ENCODE measurements at places on chromosomes 7 and 10.
A peak's percentile ranks its signal among the peaks of the same experiment; 100 is the strongest.

- no peak for DNase-seq
Observed at GRCh38 chr7:127833641-127834040, 181.6 kb downstream of the SND1 start.

- DNase-seq: peak; percentile 77
Observed at GRCh38 chr10:99555825-99556523, 23.2 kb downstream of the NKX2-3 start.

DNA sequence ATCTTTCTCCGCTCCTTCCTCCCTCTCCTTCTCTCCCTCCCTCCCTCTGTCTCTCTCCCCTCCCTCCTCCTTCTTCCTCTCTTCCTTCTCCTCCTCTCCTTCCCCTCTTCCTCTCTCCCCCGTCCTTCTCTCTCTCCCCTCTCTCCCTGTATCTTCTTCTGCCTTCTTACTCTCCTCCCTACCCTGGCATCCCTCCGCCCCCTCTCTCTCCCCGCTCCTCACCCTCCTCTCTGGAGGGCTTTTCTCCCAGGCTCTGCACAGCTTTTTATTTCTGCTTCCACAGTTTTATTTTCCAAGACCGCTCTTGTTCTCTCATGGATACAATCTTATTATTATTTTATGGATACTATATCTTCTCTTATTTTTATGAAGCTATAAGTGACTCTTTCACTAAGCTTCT lies 32.6 kb downstream of the AP5Z1 start:
- no peak for DNase-seq

DNA sequence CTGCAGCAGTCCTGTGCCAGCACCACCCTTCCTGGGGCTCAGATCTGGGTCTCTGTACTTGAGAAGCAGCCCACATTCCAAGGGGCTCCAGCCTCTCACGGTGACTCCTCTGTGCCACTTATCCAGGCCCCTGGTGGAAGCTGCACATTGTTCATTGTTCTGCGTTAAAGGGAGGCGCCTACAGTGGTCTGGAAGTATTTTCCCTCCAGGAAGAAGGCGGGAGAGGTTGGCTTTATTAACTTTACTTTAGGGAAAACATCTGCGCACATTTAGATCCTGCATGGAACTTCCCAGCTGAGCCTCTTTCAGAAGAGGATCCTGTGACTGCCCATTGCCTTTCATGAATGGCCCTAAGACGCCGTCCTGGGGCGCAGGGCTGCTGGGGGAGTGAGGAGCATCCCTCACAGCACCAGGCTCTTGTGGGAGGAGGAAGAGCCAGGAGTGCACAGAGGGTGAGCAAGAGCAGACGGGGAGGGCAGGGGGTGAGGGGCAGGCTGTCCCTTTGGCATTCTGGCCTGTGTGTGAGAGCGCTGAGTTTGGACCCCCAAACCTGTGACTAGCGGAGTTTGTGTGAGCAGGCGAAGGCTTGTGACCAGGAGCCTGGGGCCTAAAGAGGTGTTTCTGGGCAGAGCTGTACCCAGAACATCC lies 98.6 kb upstream of the BTBD16 start:
- DNase-seq: no peak

- DNase-seq: no peak
Observed at GRCh38 chr10:61600399-61600798, 62.3 kb upstream of the CABCOCO1 start.

All from activated CD4-positive, alpha-beta T cell treated with anti-CD3 and anti-CD28 coated beads, Interleukin-2, amount 50 U/mL, for 16 hours (primary cell).